AG09319 (cell line): ENCODE measurements at places on chromosomes 5 and 9.

- no peak for DNase-seq
These were observed 155.0 kb downstream of the MAN2A1 start for GRCh38 chr5:109844695-109845094.

DNA sequence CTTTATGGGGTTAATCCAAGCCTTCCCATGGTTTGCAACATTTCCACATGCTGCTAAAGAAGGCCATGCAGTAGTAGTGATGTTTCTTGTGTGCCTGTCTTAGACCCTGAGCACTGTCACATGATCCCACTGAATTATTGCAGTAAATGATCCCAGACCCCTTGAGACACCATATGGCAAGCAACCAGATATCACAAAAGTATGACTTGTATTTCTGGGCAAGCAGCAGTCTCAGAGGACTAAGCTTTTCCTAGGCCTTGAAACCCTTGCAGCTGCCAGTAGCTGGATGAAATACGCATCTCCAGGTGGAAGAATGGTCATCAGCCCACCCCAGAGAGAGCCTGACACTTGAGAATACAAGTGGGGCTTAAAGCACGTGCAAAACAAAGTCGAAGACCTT is 41.8 kb downstream of the CDO1 start:
- no peak for DNase-seq

DNA sequence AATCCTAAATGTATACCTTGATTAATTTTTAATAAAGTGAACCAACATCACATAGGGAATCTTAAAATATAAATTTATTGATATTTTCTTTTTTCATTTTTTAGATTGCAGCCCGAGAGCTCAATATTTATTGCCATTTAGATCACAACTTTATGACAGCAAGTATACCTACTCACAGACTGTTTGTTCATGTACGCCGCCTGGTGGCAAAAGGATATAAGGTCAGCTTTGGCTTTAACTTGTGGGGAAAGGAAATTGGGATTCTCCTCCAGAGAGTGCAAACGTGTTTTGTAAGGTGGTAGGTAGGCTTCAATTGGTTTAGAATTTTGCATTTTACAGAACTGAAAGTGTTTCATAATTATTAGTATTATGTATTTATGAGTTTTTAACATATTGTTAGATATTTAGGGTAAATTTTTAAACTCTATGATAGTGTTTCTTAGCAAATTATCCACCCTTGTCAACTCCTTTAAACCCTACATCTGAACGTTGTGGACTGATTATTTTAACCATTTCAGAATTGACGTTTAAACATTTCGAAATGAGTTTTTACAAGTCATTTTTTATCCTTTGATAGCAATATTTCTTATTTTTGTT is 17.5 kb upstream of the DHFR start:
- peak; percentile 44 for DNase-seq

DNA sequence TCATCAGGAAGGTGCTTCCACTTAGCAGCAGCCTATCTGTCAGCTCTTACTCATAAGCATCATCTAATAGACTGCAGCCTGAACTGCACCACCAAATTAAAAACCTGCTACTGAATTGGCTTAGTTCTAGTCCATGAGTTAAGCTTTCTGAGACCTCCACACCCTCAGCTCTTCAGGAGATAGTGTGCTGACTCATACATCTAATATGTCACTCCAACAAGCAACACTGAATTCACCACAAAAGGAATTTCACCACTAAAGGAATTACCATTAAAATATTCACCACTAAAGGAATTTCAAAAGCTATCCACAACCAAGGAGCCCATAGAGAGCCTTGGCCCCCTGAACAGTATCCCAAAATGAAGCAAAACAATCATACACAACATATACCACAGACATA is 418.5 kb upstream of the RORB start:
- DNase-seq: no peak

GRCh38 chr5:51104556-51104955 is 278.7 kb upstream of the ISL1 start:
- no peak for DNase-seq

GRCh38 chr9:136747161-136748060 is 914 bp downstream of the LCN6 start:
- no peak for DNase-seq

- DNase-seq: no peak
These were observed 131.2 kb upstream of the LPCAT1 start for GRCh38 chr5:1654786-1655495.

- DNase-seq: no peak
These were observed 75.7 kb downstream of the ZNF608 start for GRCh38 chr5:124670722-124671184.

GRCh38 chr5:62642468-62642867 is 63.8 kb downstream of the LRRC70 start:
- DNase-seq: no peak

DNA sequence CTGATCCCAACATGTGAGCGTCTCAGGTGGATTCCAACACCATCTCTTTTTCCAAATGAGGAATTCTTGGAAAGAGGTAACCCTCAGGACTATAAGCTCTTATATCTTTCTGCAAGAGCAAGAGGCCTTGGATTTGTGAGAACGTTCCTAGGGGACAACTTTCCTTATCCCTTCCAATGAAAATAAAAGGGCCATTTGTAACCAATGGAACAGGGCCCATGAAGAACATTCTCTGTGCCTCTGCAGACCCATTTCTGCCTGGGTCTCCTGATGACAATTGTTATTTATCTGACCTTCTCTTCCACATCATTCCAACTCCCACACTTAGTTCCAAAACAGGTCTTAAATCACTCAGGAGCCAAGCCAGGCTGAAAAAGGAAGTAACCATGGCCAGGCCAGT is 202.6 kb downstream of the ZNF462 start:
- DNase-seq: no peak

GRCh38 chr9:105751761-105752160 is 57.4 kb downstream of the TMEM38B start:
- no peak for DNase-seq
